ENCODE measurements at places on chromosomes 16 and 17.

GRCh38 chr17:49108318-49108717 lies 24.3 kb upstream of the B4GALNT2 start:
- no peak for DNase-seq

DNA sequence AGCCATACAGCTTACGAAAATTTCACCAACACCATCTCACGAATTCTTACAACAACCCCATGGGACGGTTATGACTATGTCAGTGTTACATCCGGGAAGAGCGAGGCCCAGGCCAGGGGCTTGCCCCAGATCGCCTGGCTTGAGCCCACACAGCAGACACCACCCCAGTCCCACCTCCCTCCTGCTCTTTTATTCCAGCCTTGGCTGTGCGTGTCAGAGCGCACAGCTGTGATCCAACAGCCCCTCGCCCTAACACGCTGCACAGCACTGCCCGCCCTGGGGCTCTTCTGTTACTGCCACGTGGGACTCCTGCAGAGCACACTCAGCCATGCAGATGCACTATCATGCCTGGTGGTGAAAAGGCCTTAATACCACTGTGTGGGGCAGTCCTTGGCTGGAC lies 127.9 kb downstream of the ENGASE start:
- no peak for DNase-seq

GRCh38 chr17:79027925-79028491 lies 4.0 kb downstream of the C1QTNF1 start:
- no peak for DNase-seq

GRCh38 chr16:50641818-50642187 lies 39.3 kb downstream of the SNX20 start:
- no peak for DNase-seq

GRCh38 chr17:2800367-2800766 lies 4.1 kb downstream of the RAP1GAP2 start:
- no peak for DNase-seq

- peak; percentile 86 for DNase-seq
Measured at GRCh38 chr16:3182608-3183444, 5.2 kb upstream of the OR1F1 start.

DNA sequence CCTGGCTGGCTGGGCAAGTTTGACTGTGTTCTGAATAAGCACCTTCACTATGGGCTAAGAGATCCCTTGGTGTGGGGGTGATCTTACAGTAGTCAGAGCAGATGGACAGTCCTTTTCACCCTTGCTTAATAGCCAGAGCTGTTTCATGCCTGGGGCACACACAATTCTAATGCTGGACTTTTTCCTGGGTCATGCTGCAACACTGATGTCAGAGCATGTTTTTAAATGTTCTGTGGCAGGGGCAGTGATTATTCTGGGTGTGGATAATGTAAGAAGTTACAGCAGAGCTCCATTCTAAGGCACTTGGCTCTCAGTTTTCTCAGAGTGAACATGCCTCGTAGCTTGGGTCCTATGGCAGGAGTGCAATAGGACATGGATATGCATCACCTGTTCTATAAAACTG lies 4.0 kb upstream of the CD68 start:
- no peak for DNase-seq

DNA sequence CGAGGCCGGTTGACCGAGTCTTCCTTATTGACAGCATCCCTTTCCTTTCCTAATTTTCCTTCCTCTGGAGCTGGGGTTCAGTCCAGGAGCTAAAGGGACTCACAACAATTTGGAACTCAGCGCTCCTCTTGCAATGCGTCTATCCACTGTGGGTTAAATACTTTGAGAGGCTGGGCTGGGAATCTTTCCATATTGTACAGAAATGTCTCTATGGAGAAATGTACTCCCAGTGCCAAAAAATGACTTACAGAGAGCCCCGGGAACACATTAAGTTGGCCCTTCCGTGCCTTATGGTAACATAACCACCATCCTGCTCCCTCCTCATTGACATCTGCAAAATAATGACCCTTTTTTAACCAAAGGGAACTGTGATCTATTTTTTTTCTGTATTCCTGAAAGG lies 192.8 kb downstream of the FTO start:
- no peak for DNase-seq

GRCh38 chr17:27356091-27356705 lies 62.3 kb downstream of the WSB1 start:
- DNase-seq = no peak

- peak; percentile 86 for DNase-seq
Measured at GRCh38 chr16:89192956-89193575, 7.3 kb downstream of the SLC22A31 start.

GRCh38 chr16:78069913-78070312 lies 29.5 kb upstream of the WWOX start:
- DNase-seq = no peak

DNA sequence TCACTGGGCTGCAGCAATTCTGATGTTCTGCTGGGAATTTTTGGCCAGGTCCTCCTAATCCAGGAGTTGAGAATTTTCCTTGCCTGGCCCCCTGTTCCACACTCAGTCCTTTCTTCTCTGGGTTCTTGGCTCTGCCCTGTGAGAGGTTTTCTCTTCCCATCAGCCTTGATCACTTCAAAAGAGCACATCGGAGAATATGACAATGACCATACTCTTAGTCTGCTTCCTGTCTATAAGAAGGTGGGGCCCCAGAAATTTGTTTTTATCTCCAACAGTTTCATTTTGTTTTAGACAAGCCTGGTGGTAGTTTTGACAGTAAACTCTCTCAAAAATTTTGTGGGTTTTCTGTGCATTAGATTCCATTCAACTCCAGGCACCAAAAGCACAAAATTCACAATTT lies 70.7 kb downstream of the C17orf67 start:
- no peak for DNase-seq

GRCh38 chr17:50721194-50722010 lies 2.0 kb downstream of the LUC7L3 start:
- no peak for DNase-seq

- DNase-seq = no peak
Measured at GRCh38 chr17:36024106-36024869, 6.5 kb upstream of the CCL23 start.

DNA sequence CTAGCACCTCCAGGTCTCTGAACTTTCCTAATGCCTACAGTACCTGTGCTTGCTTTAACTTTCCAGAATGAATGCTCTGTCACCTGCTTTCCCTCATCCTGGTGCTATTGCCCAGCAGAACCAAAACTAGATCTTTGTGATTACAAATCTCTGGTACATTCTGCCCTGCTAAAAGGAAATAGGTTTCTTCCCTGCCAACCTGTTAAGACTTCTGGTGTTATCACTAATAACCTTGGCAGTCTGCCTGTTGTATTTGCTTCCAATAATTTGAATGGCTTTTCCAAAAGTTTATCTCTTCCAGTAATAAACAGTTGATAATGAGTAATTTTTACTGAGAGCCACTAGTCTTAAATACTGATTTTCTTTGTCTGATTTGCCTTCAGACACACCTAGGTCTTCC lies 15.4 kb downstream of the PDZD9 start:
- no peak for DNase-seq

DNA sequence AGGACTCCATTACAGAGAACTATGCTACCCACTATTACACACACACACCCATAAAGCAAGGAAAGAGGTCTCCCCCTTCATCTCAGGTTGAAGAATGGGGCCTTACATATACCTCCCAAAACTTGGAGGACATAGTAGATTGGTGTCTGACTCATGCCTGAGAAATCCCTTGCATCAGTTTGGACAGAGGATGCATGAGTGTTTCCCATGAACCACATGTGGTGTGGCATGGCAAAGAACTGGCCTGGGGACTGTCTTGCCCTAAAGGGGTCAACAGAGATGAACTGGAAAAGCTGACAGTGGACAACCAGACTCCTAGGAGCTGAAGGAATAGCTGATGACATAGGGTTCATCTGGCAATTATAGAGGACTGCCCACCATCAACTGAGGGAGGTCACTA lies 54.0 kb downstream of the DYNLRB2 start:
- DNase-seq = no peak

- DNase-seq = no peak
Measured at GRCh38 chr17:13222975-13223374, 205.1 kb upstream of the ELAC2 start.

GRCh38 chr16:2079311-2079800 lies 31.6 kb downstream of the TSC2 start:
- DNase-seq = no peak

Measured in activated CD4-positive, alpha-beta T cell treated with anti-CD3 and anti-CD28 coated beads for 48 hours (primary cell).